ENCODE measurements at places on chromosomes 1 and 21.
A peak's percentile ranks its signal among the peaks of the same experiment; 100 is the strongest.

DNA sequence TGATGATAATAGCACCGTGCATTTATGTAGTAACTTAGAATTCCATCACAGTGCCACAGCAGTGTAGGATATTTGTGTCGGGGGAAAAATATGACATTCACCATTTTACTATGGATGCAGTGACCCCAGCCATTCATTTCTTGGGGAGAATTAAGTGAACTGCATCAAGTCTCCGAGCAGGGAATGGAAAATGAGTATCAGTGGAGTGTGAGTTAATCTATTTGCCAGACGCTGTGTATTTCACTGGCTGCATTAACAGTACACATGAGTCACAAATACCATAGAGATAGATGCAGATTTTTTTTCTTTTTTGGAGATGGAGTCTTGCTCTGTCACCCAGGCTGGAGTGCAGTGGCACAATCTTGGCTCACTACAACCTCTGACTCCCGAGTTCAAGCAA is 33.8 kb upstream of the SLC45A1 start:
- no peak for DNase-seq

- no peak for DNase-seq
Measured at GRCh38 chr1:61241411-61241838, 159.1 kb downstream of the NFIA start.

DNA sequence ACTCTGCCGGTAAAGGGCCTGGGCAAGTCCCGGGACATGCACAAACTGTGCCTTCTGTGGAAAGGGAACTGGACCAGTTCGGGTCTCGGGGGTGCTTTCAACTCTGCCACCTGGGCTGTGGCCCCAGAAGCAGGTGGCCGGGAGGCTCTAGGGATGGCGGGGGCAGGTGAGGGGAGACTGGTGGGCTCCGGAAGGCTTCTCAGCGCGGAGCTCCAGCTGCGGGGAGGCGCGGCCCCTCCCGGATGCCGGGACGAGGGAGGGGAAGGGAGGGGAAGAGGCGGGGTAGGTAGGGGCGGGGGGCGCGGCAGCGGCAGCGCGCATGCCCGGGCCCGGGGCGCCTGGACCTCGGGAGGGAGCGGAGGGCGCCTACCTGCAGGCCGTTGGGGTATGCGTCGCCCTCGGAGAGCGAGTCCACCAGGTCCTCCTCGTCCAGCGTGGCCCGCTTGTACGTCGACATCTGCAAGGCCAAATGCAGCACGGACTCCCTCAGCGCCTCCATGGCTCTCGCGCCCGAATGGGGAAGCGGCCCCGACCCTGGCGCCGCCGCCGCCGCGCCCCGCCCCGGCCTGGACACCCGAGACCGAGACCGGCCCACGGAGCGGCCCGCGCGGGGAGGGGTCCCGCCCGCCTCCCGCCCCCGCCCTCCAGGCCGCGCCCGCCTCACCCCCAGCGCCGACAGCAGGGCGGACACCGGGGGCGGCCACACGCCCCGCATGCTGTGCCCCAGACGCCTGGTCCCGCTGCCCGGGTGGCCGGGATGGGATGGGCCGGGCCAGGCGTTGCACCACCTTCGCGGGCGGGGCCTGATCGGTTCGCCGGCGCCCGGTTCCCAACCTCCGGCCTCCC is at the start of gene ECE1:
TSS of gene ECE1 (minus strand) at position 764 of the 846 bp plus-strand sequence. CDS start at position 715, 49 bp downstream.
- DNase-seq: peak; percentile 65

DNA sequence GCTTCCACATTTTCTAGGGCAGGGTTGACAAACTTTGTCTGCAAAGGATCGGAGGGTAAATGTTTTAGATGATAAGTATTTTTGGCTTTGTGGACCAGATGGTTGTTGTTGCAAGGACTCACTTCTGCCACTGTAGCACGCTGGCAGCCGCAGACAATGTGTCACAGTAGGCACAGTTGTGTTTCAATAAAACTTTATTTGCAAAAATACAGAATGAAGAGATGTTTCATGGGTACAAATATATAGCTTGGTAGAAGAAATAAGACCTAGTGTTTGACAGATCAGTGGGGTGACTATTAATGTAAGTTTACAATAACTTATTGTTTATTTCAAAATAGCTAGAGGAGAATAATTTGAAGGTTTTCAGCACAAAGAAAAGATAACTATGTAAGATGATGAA is 127.8 kb downstream of the GRIK3 start:
- no peak for DNase-seq

- DNase-seq: no peak
Measured at GRCh38 chr1:244046907-244047611, 4.0 kb upstream of the ZBTB18 start.

DNA sequence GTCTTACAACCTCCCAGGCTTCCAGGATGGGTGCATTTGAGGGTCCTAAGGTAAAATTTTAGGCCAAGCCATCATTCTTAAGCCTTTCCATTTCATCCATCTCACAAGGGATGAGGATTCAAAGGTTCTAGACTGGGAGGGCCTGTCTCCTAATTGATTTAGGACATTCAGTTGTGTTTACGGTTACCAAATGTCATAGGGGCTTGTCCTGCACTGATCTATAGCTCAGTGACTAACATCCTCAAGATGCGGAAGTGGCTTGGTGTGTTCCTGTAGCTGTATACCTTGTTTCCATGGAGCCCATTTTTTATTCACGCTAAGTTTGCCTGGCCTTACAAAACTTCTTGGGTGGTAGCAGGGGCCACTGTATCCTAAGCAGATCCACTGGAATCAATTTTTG is 52.8 kb downstream of the DUSP10 start:
- no peak for DNase-seq

Measured in 8988T (cell line).